ENCODE measurements at places on chromosomes 7 and 10.

DNA sequence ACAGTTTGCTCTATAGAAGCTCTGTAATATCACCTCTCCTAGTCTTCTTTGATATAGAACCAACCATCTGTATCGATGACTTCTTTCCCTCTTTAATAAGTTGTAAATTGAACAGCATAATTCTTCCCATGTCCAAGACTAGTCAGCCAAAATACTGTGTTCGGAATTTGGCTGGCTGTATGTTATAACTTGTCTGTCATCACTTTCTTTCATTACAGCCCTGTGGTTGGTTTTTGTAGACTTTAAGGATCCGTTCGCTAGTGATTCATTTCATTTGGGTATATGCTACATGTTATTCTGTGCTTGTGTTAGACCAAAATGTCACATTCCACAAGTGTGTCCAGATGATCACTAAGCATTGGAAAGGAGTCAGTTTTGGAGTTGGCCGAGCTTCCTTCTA, 155.4 kb upstream of the ITGB1 start:
- DNase-seq, result no peak

GRCh38 chr10:3871424-3871996, 86.5 kb upstream of the KLF6 start:
- DNase-seq, result no peak

DNA sequence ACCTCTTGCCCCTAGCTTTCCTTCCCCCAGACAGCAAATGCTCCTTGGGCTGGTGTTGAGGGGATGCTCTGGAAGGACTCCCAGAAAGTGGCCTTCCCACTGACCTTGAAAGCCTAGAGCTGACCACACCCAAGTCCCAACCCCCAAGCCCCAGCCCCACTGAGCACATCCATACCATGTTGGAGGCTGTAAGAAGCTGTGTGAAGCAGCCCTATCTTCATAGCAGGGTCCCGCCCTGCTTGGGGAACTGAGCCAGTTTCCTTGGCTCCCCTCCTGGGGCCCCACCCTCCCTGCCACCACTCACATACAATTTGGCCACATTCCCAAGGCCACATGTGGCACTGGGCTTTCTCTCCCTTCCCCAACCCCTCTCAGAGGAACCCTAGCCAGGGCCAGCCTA, 72.3 kb upstream of the CACUL1 start:
- DNase-seq, result no peak

GRCh38 chr10:117761695-117762094, 219.1 kb downstream of the EMX2 start:
- no peak for DNase-seq

GRCh38 chr10:88401671-88402347, 181.3 kb downstream of the RNLS start:
- no peak for DNase-seq

- DNase-seq, result no peak
Measured at GRCh38 chr7:100394077-100394476, 20.8 kb downstream of the PILRA start.

All from activated naive CD8-positive, alpha-beta T cell treated with anti-CD3 and anti-CD28 coated beads for 36 hours (primary cell).